ENCODE measurements at places on chromosomes 5 and 9.

DNA sequence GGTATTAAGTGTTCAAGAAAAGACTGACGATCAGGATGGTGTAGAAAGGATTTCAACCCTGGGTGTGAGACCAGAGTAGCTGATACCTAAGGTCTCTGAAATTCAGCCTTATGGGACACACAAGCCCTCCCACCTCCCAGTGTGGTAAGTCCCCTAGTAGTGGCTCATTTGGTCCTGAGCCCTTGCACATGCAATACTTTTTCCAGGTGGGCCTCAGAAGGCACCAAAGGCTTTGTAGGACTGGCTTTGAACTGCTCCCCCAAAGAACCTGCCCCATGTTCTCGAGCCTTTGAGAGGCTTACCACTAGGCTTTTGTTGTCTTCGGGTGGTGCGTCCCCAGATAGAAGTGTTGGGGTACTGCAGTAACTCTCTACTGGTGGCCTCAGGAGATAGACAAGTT is 803 bp downstream of the GARIN3 start:
- no peak for DNase-seq

GRCh38 chr5:28766565-28767158 is 1728.3 kb upstream of the CDH9 start:
- peak; percentile 76 for DNase-seq

DNA sequence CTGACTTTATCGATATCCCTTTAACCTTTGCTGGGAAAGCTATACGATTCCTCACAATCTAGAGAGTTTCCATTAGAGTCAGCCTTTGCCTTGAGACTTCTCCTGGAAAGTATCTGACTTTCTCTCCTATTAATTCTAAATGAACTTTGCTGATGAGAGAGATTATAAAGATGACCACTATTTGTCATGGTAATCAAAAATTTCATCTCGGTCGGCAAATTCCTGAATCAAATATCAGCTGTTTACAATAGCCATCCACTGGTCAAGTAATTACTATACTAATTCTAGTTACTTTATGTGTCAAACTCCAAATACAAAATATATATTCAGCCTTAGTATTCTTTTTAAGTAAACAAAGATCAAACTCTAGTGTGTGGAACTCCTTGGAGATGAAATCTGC is 164.4 kb upstream of the ITGA1 start:
- DNase-seq = no peak

GRCh38 chr5:125541085-125541484 is 794.6 kb upstream of the ZNF608 start:
- no peak for DNase-seq

DNA sequence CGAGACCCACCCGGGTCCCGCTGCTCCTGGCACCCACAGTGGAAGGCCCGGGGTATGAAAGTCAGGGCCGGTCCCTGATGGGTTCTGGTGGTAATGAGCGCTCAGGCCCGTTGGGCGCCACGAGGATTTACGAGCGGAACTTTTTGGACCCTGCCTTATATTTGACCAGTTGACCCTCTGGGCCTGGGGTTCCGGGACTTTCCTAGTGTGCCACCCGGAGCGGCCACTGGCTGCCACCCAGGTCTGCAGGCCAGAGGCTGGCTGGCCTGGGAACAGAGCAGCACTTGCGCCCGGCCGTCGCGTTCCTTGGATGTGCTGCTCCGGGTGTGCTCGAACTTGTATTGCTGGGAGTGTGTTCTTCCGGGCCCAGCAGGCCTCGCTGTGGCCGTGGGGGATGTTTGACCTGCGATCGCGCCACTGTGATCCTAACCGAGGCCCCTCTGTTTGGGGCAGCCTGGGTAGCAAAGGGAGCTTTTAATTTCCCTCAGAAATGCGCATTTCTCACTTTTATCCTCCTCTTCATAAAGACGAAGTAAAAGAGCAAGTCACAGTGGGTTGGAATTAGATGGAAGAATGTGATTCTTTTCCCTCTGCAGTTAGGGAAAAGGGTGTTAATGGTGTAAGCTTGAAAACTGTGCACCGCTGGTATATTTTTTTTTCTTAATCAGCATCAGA is 1.2 kb downstream of the F2RL1 start:
- DNase-seq = no peak

DNA sequence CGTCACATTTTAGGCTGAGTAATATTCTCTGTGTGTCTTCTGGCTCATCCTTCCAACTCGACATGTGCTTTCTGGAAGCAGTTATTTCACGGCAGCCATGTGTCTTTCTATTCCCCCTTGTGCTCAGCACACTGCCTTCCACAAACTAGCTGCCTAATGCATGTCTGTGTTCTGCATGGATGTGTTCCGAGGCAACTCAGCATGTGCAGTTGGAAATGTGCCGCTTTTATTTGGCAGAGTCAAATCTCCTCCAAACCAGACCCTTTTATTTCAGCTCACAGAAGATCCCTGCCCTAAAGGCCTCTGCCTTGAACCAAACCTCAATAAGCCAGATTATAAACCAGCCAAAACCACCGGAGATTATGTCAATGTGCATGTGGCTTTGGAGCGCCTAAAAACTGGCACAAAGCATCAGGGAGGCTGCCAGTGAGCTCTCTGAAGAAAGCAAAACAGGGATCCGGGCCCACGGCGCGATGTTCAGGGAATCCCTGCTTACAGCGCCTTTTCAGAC is 360.2 kb downstream of the DEPDC1B start:
- no peak for DNase-seq

DNA sequence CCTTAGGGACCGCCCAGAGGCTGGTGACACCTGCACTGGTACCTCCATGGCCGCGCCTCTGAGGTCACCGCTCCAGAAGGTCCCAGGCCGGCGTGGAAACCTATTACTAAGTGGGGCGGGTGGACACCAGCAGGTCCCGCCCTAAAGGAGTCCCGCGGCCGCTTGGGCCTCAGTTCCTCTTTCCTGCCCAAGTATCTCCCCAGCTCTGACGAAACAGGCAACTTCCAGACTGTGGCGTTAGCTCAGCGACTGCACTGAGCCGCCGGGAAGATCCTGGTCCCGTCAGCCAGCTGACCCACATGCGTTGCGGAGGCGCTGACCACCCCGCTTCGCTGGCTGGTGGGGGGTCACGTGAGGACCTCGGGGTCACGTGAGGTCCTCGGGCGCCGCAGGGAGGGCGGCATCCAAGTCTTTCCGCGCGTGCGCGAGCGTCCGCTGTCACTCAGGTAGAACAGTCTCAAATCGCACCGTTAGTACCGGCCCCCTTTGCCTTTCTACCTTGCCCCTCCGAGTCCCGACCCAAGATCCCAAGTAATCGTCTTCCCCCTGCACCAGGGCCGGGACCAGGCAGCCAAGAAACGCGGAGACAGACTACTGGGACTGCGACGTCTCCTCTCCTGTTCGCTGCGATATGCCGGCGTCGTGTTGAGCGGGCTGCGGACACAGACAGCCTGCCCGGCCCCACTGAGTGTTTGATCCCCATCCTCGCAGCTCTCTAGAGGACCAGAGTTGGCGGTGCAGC is 53.7 kb upstream of the KDM4C start:
- DNase-seq = no peak

DNA sequence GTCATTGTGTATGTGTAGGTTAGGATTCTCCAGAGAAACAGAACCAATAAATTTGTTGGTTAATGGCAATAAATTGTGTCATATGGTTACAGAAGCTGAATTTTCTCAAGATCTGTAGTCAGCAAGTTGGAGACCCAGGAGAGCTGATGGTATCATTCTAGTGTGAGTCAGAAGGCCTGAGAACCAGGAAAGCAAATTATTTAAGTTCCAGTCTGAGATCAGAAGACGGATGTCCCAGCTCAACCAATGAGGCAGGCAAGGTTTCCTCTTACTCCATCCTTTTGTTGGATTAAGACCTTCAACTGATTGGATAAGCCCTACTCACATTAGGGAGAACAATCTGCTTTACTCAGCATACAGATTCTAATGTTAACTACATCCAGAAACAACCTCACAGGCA is 656.3 kb downstream of the ANXA1 start:
- DNase-seq = no peak

DNA sequence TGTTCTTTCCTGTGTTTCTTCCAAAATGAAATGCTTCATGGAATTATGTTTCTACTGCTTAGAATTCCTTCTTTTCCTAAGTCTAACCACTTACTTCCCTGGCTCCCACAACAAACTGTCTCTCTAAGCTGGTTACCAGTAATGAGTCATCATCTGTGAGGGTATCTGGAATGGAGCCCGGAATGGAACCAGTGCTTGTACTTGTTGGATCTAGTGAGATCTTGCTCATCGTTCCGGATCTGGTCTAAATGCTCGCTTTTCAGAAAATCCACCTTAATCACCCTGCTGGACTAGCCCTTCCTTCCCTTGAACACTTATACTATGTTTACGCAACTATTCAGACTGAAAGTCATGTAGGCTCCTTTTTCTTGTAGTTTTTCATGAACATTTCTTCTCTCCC is 184.8 kb downstream of the PBX3 start:
- no peak for DNase-seq

DNA sequence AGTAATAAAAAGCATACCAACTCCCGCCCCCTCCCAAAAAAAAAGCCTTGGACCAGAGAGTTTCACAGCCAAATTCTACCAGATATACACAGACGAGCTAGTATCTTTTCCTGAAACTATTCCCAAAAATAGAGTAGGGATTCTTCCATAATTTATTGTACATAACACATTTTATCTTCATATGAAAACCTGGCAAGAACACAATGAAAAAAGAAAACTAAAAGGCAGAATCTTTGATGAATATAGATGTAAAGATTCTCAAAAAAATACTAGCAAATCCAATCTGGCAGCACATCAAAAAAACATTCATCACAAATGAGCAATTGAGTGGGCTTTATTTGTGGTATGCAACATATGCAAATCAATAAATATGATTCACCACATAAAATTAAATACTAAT is 798.8 kb downstream of the CDH18 start:
- no peak for DNase-seq

GRCh38 chr5:40976836-40977235 is 67.5 kb downstream of the C7 start:
- DNase-seq = no peak

GRCh38 chr9:130230631-130231030 is 34.9 kb upstream of the HMCN2 start:
- no peak for DNase-seq

DNA sequence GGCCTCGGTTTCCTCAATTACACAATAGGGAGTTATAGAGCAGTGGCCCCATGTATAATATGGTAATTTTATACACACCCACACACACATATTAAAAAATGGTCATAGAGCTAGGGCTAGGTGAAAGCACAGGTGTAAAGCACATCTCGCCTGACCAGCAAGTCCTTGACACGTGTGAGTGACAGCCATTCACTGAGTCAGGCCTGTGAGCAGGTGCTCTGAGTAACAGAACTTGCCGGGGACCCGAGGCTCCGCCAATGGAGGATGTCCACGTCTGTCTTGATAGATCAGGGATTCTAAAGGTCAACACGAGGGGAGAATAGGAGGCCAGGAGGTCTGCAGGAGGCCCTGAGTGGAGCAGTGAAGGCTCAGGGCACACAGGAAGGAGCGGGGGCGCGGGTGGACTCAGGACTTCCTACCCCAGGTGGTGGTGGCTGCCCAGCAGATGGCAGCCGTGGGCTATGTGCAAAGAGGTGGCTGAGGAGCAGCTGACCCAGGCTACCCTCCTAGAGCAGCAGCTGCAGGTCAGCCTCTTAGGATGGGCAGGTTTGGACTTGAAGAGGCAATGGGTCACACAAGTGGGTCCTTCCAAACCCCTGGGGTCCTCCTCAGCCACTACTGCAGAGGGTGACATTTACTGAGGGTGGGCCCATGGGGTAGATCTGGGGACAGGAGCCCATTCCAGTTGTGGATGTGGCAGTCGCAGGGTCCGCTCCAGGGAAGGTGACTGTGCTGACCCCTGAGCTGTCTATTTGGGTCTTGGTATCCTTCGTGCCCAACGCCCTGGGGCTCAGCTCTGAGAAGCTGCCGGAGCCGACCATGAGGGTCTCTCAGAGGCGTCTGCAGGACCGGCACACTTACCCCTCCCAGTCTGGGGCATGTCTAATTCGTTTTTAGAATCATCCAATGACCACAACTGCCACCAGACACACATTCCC is 45.9 kb downstream of the PRRT1B start:
- peak; percentile 68 for DNase-seq

DNA sequence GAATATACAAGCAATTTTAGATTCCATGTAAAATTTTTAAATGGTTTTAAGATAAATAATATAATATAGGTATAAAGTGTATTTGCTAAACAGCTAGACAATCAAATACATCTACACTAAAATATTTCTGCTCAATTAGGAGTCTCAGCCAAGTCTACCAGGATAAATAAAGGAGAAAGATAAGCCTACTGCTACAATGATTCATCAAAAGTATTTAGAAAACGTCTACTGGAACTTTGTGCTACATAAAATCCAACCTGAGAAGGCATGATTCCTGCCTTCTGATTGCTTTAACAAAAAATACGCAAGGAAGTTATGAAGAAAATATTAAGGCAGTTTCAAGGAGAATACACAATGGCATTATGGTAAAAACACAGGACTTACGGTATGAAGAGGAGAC is 570.6 kb downstream of the EFNA5 start:
- no peak for DNase-seq

DNA sequence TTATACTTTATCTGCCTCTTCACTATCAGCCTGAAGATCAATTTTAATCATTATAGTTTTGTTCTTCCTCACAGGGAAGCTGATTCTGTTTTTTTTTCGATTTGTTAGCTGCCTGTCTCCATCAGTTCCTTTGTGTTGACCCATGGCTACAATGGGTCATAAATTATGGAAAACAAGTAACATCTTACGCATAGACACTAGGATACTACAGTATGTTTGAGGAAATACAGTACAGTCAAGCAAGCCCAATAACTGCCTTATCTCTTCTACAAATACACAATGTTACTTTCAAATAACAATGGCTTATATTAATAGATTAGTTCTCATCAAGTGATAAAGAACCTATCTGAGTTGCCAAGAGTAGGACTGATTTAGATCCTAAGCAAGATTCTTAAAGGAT is 160.5 kb upstream of the FREM1 start:
- DNase-seq = no peak

GRCh38 chr9:122695696-122696095 is 20.8 kb downstream of the OR1L3 start:
- DNase-seq = no peak

- no peak for DNase-seq
Observed at GRCh38 chr9:114348906-114349482, 19.3 kb downstream of the ORM2 start.
